ENCODE measurements at places on chromosomes 1 and 21.

- no peak for DNase-seq
These were observed 135.2 kb downstream of the NTPCR start for GRCh38 chr1:233085566-233085965.

GRCh38 chr1:66492424-66492823 lies 41.5 kb upstream of the SGIP1 start:
- DNase-seq: no peak

- DNase-seq: no peak
These were observed 329.5 kb downstream of the SIPA1L2 start for GRCh38 chr1:232300466-232300865.

GRCh38 chr1:18010945-18011344 lies 96.7 kb upstream of the IGSF21 start:
- no peak for DNase-seq

DNA sequence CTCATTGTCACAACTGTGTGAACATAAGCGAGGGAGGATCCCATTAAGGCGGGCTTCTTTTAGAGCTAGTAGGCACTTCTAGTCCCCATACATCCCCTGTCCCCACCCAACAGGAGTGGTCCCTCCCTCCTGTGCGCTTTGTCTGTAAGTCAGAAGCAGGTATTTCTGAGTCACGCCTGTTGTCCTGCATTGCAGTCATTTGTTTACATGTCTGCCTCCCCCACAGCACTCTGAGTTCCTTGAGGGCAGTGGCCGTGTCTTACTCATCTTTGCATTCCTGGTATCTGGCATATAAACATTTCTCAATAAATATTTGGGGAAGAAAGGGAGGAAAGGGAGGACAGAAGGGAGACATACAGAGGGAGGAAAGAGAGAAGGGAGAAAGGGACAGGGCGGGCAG lies 40.3 kb downstream of the PLEKHA6 start:
- DNase-seq: no peak
